ENCODE measurements at places on chromosomes 5 and 9.

GRCh38 chr5:98839469-98840383 lies 66.3 kb downstream of the RGMB start:
- no peak for DNase-seq

DNA sequence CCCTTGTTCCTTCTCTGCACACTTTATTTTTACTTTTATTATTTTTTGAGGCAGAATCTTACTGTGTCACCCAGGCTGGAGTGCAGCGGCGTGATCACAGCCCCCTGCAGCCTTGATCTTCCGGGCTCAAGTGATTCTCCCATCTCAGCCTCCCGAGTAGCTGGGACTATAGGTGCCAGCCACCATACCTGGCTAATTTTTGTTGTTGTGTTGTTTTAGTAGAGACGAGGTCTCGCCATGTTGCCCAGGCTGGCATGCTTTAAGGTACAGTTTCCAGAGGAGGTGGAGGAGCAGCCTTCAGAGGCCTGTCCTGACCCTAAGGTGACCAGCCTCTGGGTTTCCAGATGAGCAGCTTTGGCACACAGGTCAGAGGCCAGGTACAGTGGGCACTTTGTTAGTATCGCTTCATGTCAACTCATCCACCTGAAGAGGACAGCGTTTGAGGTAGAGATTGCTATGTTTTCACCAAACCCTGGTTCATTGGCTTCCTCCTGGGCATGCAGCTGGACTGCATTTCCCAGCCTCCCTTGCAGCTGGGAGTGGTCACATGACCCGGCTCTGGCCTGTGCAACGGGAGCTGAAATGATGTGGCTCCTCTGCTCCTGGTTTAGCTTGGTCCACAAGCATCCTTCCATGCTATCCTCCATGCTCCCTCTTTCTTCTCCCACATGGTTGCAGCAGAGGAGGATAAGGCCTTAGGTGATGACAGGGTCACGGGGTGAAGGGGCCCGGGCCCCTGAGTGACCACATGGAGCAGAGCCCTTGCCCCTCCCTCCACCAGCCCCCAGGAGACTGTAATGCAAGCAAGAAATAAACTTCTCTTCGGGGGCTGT lies 139.3 kb upstream of the IER5L start:
- no peak for DNase-seq

GRCh38 chr5:111251921-111252320 lies 27.7 kb downstream of the CAMK4 start:
- DNase-seq = no peak

DNA sequence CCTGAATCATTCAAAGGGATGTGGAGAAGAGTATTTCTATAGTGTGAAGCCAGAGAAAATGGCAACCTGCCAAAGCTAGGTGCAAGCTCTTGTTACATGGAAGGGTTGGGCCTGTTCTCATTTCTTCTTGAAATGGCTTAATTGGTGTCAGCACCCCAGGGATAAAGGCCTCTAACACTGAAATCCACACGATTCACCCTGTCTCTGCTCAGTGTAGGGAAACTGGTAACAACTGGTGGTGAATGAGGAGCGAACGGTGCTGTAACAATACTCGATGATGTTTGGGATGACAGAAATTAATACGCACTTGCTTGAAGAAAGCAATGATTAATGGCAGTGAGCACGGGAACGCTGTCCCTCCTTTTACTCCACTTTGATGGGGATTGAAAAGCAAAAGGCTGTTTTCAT lies 16.2 kb downstream of the PBX3 start:
- no peak for DNase-seq
